ENCODE measurements at places on chromosomes 3 and 15. TPM values are rescaled to one million over a fixed set of nuclear protein-coding genes. Genes with fewer than 3 reads are reported as not detected.

Gene IGSF11
- 0.69 TPM for total RNA-seq

DNA sequence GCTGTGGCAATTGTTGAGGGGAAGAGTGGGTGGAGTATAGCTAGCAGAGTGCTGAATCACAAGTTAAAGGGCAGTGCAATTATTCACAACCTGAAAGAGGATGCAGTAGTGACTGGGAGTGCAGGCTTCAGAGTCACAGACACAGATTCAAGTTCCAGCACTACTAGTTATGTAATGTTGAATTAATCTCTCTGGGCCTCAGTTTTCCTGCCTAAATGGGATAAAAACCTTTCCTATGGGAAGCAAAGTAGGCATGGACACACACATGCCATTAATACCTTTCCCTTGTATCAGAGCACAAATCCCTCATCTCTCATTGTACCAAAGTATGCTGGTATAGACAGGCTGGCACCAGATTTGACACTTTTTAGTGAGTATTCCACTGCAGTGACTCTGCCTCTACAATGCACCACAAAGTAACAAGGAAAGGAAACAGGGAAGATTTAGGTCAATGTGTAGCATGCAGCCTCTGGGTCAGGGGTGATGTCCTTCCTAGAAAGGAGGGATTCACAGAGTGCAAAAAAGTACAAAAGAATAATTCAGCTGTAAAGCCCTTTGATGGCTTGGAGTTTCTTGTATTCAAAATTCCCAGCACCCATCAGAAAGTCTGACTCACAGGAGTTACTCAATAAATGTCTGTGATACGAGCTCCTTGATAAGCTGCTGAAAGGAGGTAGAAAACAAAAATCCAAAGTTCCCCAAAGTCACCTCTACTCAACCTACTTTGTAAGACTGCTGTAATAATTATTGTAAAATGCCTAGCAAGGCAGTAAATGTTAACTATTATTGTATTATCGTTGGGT lies 507.5 kb upstream of the TGFBR2 start:
- DNase-seq: no peak

Gene SAMMSON
- not detected for total RNA-seq

- DNase-seq: no peak
Observed at GRCh38 chr3:44890258-44890657, 15.8 kb downstream of the TGM4 start.

DNA sequence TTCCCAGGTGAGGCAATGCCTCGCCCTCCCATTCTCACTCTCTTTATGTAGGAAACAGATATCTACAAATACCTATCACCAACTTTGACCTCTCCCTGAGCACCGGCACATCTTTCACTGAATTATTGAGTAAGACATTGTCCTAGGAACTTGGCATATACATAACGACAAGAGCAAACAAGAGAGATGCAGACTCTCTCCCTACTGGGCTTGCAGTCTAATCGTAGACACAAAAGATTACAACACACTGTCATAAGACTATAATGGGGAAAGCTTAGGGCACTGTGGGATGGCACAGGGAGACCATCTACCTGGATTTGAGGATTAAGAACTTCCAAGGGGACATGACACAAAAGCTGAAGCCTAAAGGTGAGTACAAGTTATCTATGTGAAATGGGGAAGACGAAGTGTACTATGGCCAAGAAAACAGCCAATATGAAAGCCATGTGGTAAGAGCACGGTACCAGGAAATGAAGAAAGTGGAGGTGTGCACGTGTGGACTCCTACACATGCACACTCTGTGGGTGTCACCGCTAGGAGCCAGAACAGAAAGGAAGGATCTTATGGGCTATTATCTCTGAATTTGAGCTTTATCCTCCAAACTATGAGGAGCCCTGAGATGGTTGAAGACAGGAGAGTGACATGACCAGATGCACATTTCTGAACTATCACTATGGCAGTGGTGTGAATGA lies 218.8 kb upstream of the STRIT1 start:
- DNase-seq: no peak

DNA sequence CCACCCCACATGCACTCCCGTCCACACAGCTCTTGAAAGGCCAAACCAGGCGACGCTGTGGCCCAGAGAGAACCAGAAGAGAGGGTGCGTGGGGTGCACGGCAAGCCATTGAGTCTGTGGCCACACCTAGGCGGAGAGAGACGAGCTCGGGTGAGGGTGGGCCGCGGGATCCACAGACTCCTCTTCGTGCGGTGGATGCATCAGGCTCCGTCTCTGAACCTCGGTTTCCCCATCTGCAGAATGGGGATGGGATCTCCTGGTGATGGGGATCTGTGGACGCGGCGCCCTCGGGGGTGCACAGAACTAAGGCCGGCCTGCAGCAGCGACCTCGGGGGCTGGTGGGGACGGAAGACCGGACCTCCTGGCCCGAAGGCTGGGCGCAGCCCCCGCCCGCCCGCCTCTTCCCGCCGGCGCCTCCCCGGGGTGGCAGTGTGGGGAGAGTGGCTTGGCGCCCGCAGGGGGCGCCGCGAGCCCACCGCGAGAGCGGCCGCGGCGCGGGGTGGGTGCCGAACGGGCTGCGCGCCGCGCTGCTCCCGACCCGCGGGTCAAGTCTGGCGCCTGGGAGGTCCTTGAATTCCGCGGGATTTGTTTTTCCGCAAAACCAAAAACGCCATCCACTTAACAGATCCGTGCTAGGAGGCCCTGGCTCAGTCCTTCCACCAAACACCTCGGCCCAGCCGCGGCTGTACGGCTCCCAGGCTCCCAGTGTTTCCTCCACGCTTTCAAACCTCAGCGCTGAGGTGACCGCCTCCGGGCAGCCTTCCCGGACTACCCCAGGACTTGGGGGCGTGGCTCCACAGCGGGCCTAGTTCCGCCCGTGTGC lies 13.2 kb upstream of the ADPGK start:
- DNase-seq: peak; percentile 44

Gene LRRN1
- total RNA-seq: not detected

- DNase-seq: no peak
Observed at GRCh38 chr3:41131224-41131623, 68.1 kb upstream of the CTNNB1 start.

DNA sequence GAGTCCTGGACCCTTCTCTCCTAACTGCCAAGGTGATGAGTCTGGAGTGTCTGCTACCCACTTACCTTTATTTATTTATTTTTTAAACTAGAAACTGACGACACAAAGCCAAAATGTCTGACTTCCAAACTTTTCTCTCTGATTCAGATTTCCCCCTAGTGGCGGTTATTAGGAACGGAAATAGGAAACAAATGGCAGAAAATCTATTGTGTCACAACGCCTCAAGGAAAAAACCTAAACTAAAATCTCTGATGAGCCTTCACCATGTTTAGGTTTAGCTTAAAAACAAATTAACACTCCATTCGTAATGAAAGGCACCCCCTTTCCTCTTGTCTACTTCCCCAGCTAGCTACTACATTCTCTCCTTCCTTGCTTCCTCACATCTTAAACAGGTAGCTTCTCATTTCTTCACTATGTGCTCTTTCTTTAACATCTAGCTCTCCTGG lies 94.0 kb upstream of the MEX3B start:
- no peak for DNase-seq

Measured in naive thymus-derived CD4-positive, alpha-beta T cell (primary cell).